ENCODE measurements at places on chromosomes 7 and 10.
A peak's percentile ranks its signal among the peaks of the same experiment; 100 is the strongest.

GRCh38 chr10:121516093-121516865 lies 82.0 kb downstream of the FGFR2 start:
- DNase-seq = peak; percentile 44

DNA sequence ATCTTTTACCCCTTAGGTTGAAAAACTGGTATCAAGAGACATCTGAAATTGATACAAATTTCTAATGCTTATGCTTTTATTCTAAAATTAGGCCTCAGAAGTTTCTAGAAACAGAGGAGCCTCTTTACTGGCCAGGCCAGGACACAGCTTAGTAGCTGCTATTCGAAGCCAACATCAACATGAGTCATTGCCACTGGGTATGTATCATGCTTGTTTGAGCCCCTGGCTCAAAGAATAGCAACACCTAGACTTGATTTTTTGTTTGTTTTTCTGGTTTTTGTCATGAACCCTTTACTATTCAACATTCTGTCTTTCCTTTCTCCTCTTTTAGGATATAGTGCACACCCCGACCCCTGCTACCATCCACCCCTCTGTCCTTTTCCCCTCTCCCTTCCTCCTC lies 90.9 kb upstream of the STK17A start:
- no peak for DNase-seq

DNA sequence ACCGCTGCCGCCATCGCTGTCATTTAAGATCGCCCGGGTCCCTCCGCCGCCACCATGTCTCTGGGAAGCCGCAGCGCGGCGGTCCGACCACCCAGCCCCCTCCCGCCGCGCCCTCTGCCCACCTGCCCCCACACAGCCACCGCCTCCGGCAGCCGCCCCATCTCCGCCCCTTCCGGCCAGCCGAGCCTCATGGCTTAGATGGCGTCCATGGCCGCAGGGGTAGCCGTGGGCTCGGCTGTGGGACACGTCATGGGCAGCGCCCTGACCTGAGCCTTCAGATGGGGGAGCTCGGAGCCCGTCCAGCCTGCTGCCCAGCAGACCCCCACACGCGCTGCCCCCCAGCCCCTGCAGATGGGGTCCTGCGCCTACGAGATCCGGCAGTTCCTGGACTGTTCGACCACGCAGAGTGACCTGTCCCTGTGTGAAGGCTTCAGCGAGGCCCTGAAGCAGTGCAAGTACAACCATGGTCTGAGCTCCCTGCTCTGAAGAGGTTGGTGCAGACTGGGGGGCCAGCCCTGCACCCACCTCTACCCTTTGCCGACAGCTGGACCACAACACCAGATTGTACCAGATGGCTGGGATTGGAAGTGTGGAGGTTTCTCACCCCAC lies 38.0 kb upstream of the TARP start:
- peak; percentile 31 for DNase-seq

GRCh38 chr7:75033064-75033463 lies 40.5 kb downstream of the RCC1L start:
- no peak for DNase-seq

DNA sequence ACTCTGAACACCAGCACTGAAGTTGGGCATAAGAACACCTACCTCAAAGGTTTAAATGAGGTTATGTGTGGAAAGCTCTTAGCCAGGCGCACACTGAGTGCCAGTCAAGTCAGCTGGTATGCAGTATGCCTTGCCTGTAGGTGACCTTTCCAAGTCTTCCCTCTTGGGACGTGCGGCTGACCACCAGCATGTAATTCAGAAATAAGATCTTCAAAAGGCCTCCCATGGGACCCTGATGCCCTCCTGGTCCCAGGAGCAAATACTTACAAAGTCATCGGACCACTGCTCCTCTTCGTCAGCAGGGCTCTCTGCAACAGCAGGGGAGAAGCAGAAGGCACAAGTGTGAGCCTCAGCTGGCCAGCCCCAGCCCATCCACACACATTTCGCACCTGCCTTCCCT lies 40.8 kb downstream of the BLNK start:
- no peak for DNase-seq

- no peak for DNase-seq
Measured at GRCh38 chr7:106187613-106188350, 75.7 kb upstream of the SYPL1 start.

DNA sequence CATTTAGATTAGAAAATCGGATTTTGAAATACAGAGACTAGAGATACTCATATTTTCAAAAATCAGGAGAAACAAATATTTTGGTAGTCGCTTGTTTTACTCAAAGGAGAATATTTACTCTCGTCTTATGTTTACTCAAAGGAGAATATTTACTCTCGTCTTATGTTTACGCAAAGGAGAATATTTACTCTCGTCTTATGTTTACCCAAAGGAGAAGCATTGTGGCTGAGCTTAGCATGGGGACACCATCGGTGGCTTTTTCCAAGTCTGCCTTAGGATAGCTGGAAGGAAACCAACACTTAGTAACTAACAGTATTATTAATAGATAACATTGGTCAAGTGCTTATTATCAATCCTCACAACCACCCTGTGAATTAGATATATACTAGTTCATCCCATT lies 71.8 kb downstream of the SNX10 start:
- DNase-seq = no peak

GRCh38 chr7:46571996-46572395 lies 650.9 kb upstream of the IGFBP3 start:
- DNase-seq = no peak

GRCh38 chr10:74167443-74167842 lies 16.4 kb downstream of the ADK start:
- no peak for DNase-seq

DNA sequence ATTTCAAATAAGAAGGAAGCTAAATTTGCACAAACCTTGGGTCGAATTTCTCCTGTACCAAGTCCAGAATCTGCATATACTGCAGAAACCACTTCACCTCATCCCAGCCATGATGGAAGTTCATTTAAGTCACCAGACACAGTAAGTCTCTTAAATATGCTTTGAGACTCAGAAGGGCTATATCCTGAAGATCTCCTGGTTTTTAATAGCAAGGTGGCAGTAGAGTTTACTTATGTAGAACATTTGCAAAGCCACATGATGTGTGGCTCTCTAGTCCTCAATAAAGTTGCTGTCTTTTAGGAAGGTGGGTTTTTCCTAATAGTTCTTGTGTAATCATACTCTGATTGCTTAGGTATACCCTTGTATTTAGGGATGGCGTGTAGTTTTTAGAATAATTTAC lies 8.7 kb downstream of the DBF4 start:
- DNase-seq = no peak

DNA sequence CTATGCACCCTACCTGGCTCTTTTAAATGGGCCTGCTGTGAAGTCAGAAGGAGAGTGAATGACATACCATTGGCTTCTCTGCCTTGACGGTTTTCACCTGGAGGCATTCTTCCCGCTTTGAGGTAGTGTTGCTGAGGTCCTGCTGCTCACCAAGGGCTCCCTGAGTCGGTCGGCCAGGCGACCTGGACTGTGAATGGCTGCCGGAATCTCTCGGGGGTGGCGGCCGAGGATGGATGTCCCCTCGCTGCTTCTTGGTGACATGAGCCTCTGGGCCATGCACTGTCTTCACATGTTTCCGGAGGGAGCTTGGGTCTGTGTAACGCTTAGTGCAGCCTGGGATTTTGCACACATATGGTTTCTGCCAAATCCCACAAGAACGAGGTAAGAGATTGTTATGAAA lies 264.7 kb downstream of the GLI3 start:
- no peak for DNase-seq

GRCh38 chr7:3537210-3537875 lies 236.3 kb downstream of the SDK1 start:
- no peak for DNase-seq

DNA sequence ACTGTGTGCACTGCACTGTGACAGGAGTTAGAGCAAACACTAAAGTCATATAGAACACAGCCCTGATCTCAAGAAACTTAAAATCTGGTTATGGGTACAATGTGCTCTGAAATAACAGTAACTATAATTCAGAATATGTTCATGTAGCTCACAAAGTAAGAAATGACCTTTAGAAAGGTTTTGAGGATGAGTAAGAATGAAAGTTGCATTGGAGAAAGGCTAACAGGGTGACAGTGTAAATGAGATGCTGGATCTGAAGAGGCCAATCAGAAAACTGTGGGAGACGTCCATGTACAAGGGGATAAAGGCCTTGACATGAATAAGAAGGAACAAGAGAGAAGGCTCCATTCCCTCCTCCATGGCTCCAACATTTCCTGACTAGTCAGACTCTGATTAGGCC lies 124.7 kb downstream of the GRM3 start:
- no peak for DNase-seq

DNA sequence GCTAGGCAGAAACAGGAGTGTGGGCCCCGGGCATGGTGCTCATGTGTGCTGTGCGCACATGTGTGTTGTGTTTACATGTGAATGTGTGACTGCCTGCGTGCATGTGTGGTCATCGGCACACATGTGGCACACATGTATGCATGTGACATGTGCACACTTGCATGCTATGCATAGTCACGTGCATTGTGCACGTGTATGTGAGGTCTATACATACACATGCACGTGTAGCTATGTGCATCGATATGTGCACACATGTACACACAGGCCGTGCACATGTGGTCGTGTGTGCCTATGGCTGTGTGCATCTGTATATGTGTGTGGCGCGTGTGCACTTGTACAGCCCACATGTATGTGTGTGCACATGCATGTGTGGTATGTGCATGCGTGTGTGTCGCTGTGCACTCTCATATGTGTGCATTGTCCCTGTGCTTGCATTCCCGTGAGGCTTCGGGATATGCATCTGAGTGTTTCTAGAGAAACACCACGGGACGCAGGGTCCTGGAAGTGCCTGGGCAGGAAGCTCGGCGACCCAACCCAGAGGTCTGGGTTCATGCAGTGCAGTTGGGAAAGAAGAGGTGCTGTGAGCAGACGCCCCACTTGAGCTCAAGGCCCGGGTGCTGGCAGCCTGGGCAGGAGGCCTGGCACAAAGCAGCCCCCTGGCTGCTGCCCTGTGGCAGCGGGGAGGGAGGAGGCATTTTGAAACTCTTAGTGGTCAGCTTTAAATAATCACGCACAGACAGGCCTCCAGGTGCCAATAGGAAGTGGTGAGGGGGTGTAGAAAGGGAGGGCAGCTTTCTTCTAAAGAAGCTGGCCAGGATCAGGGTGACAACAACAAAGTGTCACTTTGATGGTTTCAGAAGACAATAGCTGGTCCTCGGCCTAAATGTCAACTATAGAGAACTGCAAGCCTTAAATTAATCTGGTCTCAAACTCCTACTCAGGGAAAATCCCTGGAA lies 410.0 kb upstream of the MGMT start:
- DNase-seq = no peak

DNA sequence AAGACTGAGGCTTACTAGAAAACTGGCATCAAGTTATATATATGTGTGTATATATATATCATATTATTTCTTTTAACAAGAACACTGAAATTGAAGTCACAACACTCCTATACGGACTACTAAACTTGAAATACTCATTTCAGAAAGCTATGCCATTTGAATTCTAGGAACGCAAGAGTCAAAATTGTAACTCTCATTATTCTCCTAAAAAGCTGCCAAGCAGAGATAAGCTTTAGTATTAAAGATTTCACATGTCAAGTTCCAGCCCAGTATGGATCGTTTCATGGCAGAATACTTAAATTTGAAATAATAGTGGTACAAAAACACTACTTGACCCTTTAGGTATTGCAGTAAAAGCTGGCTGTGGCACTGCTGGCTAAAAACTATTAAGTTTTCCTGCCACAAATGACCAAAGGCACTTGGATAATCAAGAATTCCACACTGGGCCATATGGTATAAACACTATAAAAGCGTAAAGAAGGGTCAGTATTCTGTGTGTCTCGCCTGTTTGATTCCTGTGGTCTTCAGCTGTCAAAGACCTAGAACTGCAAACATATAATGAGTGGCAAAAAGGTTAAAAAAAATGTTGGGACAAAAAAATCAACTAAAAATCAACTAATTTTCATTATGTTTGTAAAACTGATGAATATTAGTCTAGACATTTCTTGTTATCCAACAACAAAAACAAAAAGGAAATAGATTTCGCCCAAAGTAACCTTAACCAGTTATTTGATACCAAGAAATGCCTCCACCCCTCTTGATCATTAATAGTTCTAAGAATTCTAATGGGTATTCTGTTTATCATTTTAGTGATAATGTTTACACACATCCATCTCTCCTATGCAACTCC lies 2.4 kb downstream of the CCDC71L start:
- DNase-seq = no peak

DNA sequence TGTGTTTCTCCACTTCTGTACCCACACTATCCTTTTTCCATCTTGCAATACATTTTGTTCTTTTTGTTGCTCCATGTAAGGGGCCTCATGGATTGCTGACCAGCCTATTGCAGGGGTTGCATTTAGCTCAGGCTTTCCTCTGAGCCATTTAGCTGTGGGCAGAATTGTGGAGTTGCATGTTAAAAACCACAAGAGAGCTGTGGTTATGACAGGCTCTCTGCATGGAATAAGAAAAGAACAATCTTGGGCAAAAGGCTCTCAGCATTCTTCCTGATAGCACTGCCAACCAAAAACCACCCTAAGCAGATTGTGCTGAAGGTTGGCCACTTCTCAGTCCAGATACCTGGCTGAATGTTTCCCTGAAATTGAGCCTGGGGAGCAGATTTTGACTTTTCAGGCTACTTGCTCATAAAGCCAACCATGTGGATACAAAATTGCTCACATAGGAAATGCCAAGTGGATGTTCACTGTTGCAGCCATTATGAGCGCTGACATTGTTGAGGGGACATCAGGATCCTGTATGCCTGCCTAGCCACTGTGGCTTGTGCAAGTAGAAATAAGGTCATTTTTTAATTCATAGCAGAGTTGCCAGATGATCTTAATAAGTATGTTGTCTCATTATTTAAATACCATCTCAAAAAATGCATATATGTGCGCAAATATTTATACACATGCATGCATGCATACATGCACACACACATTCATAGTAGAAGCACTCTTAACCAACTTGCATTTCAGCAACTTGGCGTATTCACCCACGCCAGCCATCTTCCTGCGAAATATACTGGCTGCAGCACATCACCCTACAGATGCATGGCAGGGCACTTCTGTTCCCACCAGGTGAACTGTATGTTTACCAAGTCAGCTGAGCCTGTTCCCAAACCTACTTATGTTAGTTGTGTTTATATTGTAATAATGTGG lies 695.4 kb downstream of the LRMDA start:
- no peak for DNase-seq

Measured in GM19239 (cell line).